ENCODE measurements at places on chromosomes 7 and 10. TPM values are rescaled to one million over a fixed set of nuclear protein-coding genes. Genes with fewer than 3 reads are reported as not detected.

Gene SPDYE11
- not detected for total RNA-seq

Gene GCC1
- 15.0 TPM for total RNA-seq

Gene FXYD4
- not detected for total RNA-seq

Gene AKR1B15
- total RNA-seq: not detected

Gene WEE2
- total RNA-seq: not detected

Gene CH25H
- total RNA-seq: not detected

Gene GIMAP1
- total RNA-seq: 6.2 TPM

Gene RPA3
- 214 TPM for total RNA-seq

Gene LEP
- not detected for total RNA-seq

Gene PVRIG
- total RNA-seq: 21.2 TPM

Gene SDK1
- 0.14 TPM for total RNA-seq

Gene RNF133
- not detected for total RNA-seq

Gene TDRD1
- total RNA-seq: 0.90 TPM

Gene HTR5A
- not detected for total RNA-seq

Gene ODAD2
- not detected for total RNA-seq

Gene ACTR3C
- 8.0 TPM for total RNA-seq

Gene ARF5
- total RNA-seq: 128 TPM

Gene FAM237B
- total RNA-seq: not detected

Gene CALML3
- total RNA-seq: not detected

Gene CYP2W1
- not detected for total RNA-seq

Gene PLAC9
- not detected for total RNA-seq

Gene NHLRC2
- 21.8 TPM for total RNA-seq

Gene DNAH11
- 0.61 TPM for total RNA-seq

Gene ACBD7
- 1.9 TPM for total RNA-seq

Gene DDC
- not detected for total RNA-seq

Gene HABP2
- not detected for total RNA-seq

Gene EVX1
- not detected for total RNA-seq

Gene KLF14
- not detected for total RNA-seq

Gene HBP1
- 24.3 TPM for total RNA-seq

Gene CCZ1B
- total RNA-seq: 65.7 TPM

Gene THNSL1
- total RNA-seq: 6.0 TPM

Gene STEAP1B
- not detected for total RNA-seq

Gene NANOS1
- total RNA-seq: 0.31 TPM

Gene MYH16
- total RNA-seq: not detected

Gene LRIT1
- not detected for total RNA-seq

Gene OR6V1
- not detected for total RNA-seq

Gene CFAP43
- 0.19 TPM for total RNA-seq

Gene SLC13A1
- not detected for total RNA-seq

Gene TAF3
- 12.3 TPM for total RNA-seq

Gene MACC1
- total RNA-seq: 0.10 TPM

Gene ZEB1
- total RNA-seq: 37.8 TPM

Gene ANKRD1
- not detected for total RNA-seq

Gene MCM7
- 398 TPM for total RNA-seq

Gene AOC1
- not detected for total RNA-seq

Gene UNCX
- total RNA-seq: not detected

Gene MYL7
- not detected for total RNA-seq

Gene NACAD
- 0.21 TPM for total RNA-seq

Gene LLCFC1
- total RNA-seq: not detected

Gene RASSF4
- total RNA-seq: 0.77 TPM

Gene CDNF
- 1.8 TPM for total RNA-seq
